Breast epithelium (tissue), 4 donors: ENCODE measurements at places on chromosomes 13 and 19. TPM values are rescaled to one million over a fixed set of nuclear protein-coding genes. Genes with fewer than 3 reads are reported as not detected.

DNA sequence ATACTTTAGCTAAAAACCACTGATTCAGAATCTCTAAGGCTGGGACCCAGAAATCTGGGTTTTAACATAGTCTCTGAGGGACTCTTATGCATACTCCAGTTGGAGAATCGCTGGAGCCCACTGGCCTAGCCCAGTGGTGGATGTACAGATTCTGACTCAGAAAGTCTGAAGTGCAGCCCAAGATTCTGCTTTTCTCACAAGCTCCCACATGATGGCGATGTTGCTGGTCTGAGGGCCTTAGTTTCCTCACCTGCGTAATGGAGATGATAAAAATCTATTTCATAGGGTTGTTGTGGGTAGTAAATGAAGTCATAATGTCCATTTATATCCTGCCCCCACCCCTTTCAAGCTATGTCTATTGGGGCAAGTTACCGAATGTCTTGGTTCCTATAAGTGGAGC, 7.7 kb upstream of the CDADC1 start:
- H3K4me1 ChIP-seq, result no peaks in the 10 kb centered on the region
- no peak overlapping the region for H3K27ac ChIP-seq
- no peaks in the 10 kb centered on the region for H3K27me3 ChIP-seq
- no peak for DNase-seq

DNA sequence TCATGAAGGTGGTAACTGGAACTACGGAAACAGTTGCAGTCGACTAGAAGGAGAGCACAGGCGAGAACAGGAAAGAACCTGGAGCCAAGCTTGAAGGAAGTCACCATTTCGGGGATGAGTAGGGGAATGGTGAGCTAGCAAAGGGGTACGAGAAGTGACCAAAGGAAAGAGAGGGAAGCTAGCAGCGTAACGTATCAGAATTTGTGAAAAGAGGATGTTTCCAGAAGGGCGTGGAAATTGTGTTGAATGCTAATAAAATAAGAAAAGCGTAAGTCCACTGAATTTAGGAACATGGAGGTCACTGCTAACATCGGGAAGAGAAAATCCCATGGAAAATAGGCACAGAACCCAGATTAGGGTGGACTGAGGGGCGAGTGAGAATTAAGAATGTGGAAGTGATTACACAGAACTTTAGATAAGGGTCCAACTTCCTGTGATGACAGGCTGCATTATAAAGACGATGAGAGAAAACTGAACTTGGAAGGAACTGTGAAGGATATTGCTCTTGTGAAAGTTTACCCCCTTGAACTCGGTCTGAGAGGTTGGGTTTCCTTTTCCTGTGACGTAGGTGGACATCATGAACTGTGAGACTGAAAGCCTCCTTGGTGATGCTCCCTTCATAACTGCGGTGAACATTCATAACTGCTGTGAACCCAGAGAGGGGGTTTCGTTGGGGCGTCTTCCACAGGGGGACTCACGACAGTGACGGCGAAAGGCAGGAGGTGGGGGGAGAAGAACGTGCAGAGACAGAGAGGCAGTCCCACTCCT, 2.0 kb upstream of the FFAR2 start:
- H3K27me3 ChIP-seq, result no peaks in the 10 kb centered on the region
- no peaks in the 10 kb centered on the region for H3K4me1 ChIP-seq
- no peak overlapping the region for H3K4me3 ChIP-seq

Gene UGGT2
- total RNA-seq, result 67.2 TPM

- DNase-seq, result peak; percentile 74
- peak within 1 kb of the TSS; percentile 90 for H3K27ac ChIP-seq
- H3K4me3 ChIP-seq, result peak within 1 kb of the TSS; percentile 62
- no peaks in the 10 kb centered on the region for H3K36me3 ChIP-seq
Measured at GRCh38 chr19:48325265-48325910, at the start of gene EMP3. EMP3 (plus strand) TSS chr19:48325552; CDS start chr19:48326845, 1,293 bp downstream.

DNA sequence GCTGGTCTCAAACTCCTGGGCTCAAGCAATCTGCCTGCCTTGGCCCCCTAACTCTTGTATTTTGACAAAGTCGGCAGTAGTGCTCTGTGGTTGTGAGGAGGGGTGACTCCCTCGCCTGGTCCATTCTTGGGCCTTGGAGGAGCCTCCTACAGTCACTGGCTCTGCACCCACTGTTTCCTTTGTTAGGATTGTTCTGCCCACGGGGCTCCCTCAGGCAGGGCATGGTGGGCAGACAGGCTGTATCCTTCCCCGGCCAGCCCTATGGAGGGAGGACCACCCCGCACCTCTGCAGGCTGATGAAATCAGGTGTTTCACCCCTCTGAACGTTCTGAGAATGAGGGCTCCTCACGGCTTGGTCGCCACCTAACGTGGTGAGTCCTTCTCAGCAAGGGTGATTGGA, 9.2 kb downstream of the FCAR start:
- peaks cover 19% of the 10 kb centered on the region for H3K27me3 ChIP-seq
- H3K4me1 ChIP-seq, result no peaks in the 10 kb centered on the region
- H3K27ac ChIP-seq, result no peak overlapping the region
- no peaks in the 10 kb centered on the region for H3K36me3 ChIP-seq

Gene GADD45B
- 172 TPM for total RNA-seq

DNA sequence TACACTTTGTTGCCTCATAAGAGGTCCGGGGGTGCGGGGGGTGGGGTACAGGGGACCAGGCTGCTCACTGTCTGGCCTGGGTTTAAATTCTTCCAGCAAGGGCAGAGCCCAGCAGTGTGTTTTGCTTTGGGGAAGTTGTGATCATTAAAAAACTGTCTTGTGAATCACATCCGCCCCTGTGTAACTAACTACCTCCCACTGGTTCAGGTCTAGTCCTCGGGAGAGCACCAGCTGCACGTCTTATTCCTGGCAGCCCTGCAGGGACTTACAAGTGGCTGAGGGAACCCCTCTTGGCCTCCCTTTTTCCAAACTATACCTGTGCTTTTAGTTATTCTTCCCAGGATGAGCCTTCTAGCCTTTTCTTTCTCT, 127.5 kb downstream of the SIPA1L3 start:
- H3K4me1 ChIP-seq, result no peaks in the 10 kb centered on the region
- DNase-seq, result no peak
- H3K4me3 ChIP-seq, result no peak overlapping the region

DNA sequence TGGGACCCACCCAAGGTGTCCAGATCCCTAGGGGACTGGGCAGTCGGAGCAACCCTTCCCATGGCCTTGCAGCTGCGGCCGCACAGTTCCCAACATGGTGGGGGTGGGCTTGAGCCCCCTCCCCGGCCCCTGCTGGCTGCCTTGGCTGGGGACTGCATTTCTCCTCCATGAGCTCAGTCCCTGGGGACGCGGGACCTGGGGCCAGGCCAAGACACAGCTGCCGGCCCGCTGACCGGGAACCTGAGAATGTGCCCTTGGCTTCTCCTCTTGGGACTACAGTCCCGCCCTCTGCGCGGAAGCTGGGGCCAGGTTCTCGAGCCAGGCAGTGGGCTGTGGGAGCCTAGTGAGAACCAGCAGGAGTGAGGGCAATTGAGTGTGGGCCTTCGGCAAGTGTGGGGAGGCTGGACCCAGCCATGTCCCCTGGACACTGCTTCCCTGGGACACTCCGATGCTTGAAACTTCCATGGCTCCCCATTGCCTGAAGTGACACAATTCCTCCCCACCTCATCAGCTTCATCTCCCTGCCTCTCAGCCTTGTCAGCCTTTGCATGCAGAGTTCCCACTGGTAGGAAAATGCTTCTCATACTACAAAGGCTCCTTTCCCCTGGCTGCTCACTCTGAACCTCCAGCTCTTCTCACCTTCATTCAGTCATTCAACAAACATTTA, 13.1 kb upstream of the NOTCH3 start:
- DNase-seq, result no peak
- peak overlapping the region; percentile 48 for H3K27ac ChIP-seq
- no peaks in the 10 kb centered on the region for H3K27me3 ChIP-seq
- H3K36me3 ChIP-seq, result no peaks in the 10 kb centered on the region

- no peaks in the 10 kb centered on the region for H3K4me1 ChIP-seq
- H3K4me3 ChIP-seq, result no peak overlapping the region
- no peak for DNase-seq
- peaks cover 37% of the 10 kb centered on the region for H3K27me3 ChIP-seq
Measured at GRCh38 chr13:111421216-111421615, 100.8 kb downstream of the TEX29 start.

- peaks cover 34% of the 10 kb centered on the region for H3K36me3 ChIP-seq
- no peak overlapping the region for H3K27ac ChIP-seq
- no peaks in the 10 kb centered on the region for H3K27me3 ChIP-seq
- H3K4me3 ChIP-seq, result no peak overlapping the region
Measured at GRCh38 chr13:20984879-20985278, 76.5 kb downstream of the LATS2 start.

- no peak overlapping the region for H3K4me3 ChIP-seq
- DNase-seq, result no peak
- no peak overlapping the region for H3K27ac ChIP-seq
- H3K4me1 ChIP-seq, result no peaks in the 10 kb centered on the region
- H3K27me3 ChIP-seq, result no peaks in the 10 kb centered on the region
Measured at GRCh38 chr13:48727241-48728011, 73.7 kb downstream of the CYSLTR2 start.

- no peaks in the 10 kb centered on the region for H3K4me1 ChIP-seq
- no peaks in the 10 kb centered on the region for H3K36me3 ChIP-seq
- peak; percentile 27 for DNase-seq
Measured at GRCh38 chr13:113138792-113139551, 16.4 kb downstream of the F10 start.

DNA sequence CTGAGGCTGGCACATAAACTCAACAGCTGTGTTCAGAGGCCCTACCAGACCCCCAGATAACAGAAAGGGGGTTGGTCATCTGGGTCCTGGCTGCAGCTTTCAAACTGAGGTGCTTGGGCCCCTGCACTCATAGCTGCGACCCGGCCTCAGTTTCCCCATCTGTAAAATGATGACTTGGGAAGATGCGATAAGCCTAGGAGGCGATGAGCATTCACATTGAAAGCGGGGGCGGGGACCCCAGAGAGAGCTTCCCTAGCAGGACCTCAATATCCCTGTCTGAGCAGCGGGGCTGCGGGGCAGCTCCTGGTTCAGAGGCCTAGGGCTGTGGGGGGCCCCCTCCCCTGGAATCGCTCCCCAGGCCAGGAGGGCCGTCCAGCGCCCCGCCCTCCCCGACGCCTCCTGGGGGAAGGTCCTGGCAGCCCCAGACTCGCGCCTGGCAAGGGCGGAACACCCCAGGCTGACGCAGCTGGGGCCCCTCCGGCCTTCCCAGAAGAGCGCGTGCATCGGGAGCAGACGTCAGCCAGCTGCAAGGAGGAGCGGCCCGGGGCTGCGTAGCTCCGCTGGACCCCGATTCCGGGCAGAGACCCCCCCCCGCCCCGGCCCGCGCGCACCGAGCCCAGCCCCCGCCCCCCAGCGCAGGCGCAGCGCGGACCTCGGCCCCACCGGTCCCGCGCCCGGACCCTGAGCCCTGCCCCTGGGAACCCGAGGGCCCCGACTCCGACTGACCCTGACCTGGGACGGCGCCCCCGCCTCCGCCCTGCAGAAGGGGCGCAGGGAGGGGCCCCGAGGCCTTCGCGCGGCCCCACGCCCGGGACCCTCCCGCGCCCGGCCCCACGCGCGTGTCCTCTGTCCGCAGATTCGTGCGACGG, 3.5 kb downstream of the FSTL3 start:
- peak overlapping the region; percentile 98 for H3K27ac ChIP-seq
- H3K4me3 ChIP-seq, result peak overlapping the region; percentile 99
- DNase-seq, result peak; percentile 55
- H3K36me3 ChIP-seq, result no peaks in the 10 kb centered on the region

DNA sequence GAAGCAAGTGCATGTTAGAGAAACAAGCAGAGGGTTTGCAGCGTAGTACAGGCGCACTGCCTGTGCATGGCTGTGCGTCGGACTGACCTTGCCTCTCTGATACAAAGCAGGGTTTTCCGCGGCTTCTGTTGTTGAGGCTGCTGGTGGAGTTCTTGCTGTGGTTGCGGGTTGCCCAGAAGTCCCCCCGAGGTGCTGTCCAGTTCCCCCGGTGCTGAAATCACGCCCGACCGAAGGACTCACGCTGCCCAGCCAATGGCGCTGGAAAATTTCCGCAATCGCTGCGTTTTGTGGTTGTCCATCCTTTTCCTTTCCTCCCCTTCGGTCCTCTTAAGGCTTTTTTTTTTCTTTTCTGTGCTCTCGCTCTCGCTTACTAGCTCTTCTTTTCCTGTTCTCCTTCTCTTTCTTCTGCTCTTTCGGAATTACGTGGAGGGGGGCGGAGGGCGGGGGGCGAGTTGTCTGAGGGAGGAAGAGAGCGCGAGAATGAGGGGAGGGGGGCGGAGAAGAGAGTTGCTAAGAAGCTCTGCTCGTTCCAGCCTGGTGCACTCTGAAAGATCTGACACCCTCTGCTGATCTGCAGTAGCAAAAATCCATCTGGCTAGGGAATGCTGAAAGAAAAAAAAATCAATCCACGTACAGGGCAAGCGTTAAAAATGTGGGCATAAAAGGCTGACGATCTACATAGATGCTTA, at the start of gene SLITRK1:
TSS of gene SLITRK1 (minus strand) at position 558 of the 689 bp plus-strand sequence. CDS start 967 bp downstream, outside the sequence.
- no peak within 1 kb of the TSS for H3K27ac ChIP-seq
- no peaks in the 10 kb centered on the region for H3K4me1 ChIP-seq
- H3K36me3 ChIP-seq, result no peaks in the 10 kb centered on the region
- no peak within 1 kb of the TSS for H3K4me3 ChIP-seq

- H3K4me1 ChIP-seq, result peaks cover 5% of the 10 kb centered on the region
- no peak for DNase-seq
- H3K36me3 ChIP-seq, result no peaks in the 10 kb centered on the region
- H3K4me3 ChIP-seq, result no peak overlapping the region
Measured at GRCh38 chr13:114071410-114071809, 61.0 kb downstream of the RASA3 start.

Gene THSD1
- total RNA-seq, result 5.8 TPM

- no peaks in the 10 kb centered on the region for H3K27me3 ChIP-seq
- no peak overlapping the region for H3K4me3 ChIP-seq
- H3K27ac ChIP-seq, result peak overlapping the region; percentile 54
- no peak for DNase-seq
Measured at GRCh38 chr13:48009284-48009683, 8.2 kb upstream of the SUCLA2 start.

GRCh38 chr13:95032121-95032520, 269.1 kb downstream of the ABCC4 start:
- H3K27ac ChIP-seq, result no peak overlapping the region
- no peak overlapping the region for H3K4me3 ChIP-seq
- no peaks in the 10 kb centered on the region for H3K27me3 ChIP-seq
- H3K36me3 ChIP-seq, result no peaks in the 10 kb centered on the region

GRCh38 chr19:49687566-49688316, 1.7 kb upstream of the ADM5 start:
- no peaks in the 10 kb centered on the region for H3K36me3 ChIP-seq
- H3K4me1 ChIP-seq, result peaks cover 6% of the 10 kb centered on the region
- no peak overlapping the region for H3K4me3 ChIP-seq

DNA sequence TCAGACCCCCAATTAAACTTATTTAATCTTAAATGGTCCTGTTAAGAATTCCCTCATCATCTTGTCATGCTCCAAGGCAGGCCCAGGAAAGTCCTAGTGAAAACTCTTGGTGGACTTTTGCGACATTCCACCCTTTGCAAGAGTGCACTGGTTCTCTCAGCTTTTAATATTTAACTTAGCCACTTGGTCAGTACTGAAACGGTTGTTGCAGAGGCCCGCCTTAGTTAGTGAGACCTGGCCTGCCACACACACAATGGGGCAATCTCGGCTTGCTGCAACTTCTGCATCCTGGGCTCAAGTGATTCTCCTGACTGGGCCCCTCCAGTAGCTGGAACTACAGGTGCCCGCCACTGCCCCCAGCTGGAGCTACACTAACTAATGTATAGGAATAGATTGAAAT, 1366.0 kb downstream of the UQCRFS1 start:
- H3K27ac ChIP-seq, result no peak overlapping the region
- no peaks in the 10 kb centered on the region for H3K36me3 ChIP-seq
- H3K27me3 ChIP-seq, result no peaks in the 10 kb centered on the region

Gene PRR36
- total RNA-seq, result not detected

- H3K27me3 ChIP-seq, result peaks cover 55% of the 10 kb centered on the region
- H3K4me1 ChIP-seq, result no peaks in the 10 kb centered on the region
- no peak for DNase-seq
- no peaks in the 10 kb centered on the region for H3K36me3 ChIP-seq
- H3K27ac ChIP-seq, result no peak overlapping the region
Measured at GRCh38 chr19:1725100-1726064, 27.9 kb upstream of the ONECUT3 start.
